ENCODE measurements at places on chromosomes 5 and 9. TPM values are rescaled to one million over a fixed set of nuclear protein-coding genes. Genes with fewer than 3 reads are reported as not detected.
A peak's percentile ranks its signal among the peaks of the same experiment; 100 is the strongest.

DNA sequence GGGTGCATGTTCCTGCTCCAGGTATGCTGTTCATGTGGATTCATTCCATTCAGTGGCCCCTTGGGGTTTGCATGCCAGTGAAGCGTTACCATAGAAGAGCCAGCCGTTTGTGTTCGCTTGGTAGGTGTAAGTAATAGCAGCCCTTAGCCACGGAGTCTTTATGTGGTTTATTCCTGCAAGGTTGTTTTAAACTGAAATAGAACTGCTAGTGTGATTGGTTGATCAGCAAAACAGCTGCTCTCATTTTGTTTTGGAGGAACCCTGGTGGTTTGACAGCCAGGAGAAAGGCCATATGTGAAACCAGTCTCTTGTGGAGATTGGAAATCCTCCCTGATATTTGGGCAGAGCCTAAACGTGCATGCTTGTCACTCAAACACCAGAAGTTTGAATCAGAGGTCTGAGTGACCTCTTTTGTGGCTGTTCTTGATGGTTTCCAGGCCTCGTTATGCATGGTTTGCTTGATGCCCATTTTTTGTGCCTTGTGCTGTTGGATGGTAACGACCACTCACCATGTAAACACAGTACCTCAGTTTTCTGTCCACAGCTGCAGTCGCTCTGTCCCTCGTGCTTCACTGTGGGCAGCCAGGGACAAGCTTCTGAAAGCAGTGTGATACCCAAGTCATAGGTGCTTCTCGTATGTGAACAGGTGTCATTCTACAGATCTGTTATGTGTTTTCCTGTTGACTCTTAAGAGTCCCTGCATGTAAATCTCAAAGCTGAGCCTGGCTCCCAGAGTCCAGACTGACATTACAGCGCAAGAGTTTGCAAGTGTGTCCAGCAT is 58.3 kb upstream of the NXNL2 start:
- peaks cover 3% of the 10 kb centered on the region for H3K4me1 ChIP-seq
- peaks cover 19% of the 10 kb centered on the region for H3K36me3 ChIP-seq
- H3K27ac ChIP-seq = no peak overlapping the region

The FBLL1 gene
- total RNA-seq = 0.31 TPM

GRCh38 chr9:68708513-68708912 is 3.5 kb downstream of the PIP5K1B start:
- H3K27me3 ChIP-seq = peaks cover 33% of the 10 kb centered on the region
- H3K27ac ChIP-seq = no peak overlapping the region
- H3K4me3 ChIP-seq = no peak overlapping the region
- H3K36me3 ChIP-seq = no peaks in the 10 kb centered on the region
- H3K4me1 ChIP-seq = peaks cover 16% of the 10 kb centered on the region

GRCh38 chr5:177098120-177098469 is 11.4 kb downstream of the FGFR4 start:
- H3K27ac ChIP-seq = peak overlapping the region; percentile 61
- DNase-seq = no peak
- H3K27me3 ChIP-seq = no peaks in the 10 kb centered on the region
- no peak overlapping the region for H3K4me3 ChIP-seq
- peaks cover 68% of the 10 kb centered on the region for H3K4me1 ChIP-seq
- peaks cover 22% of the 10 kb centered on the region for H3K36me3 ChIP-seq

The SAPCD2 gene
- total RNA-seq = 1.4 TPM

DNA sequence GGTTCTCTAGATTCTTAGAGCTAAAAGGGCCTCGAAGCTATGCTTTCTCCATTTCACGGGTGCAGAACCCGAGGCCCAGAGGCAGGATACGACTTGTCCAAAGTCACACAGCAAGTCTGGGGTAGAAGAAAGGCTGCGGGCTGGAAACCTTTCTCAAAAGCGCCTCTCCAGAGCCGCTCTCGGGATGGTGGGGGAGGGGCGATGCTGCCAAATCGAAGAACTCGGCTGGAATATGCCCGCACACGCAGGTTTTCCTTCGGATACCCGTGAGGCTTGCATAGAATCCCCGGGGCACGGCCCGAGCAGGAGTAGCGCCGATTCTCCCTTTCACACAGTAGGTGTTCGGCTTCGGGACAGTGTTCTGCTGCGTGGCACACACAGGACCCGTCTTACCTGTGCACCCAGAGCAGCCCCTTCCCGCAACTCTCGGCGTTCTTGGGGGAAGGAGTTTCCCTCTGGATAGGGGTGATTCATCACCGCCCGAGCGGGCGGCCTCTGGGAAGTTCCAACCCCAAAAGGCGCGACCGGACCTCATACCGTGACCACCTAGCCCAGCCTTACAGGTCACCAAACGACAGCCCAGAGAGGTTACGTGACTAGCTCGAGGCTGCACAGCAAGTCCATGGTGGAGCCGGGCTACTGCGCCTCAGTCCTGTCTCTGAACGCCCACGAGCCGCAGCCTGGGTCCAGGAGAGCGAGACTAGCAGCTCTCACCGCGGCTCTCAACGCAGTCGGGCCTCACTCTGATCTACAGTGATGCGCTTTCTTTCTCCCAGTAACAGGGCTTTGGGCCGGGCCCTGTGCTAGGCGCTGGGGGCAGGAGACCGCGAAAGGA is 4.1 kb downstream of the PAX5 start:
- H3K4me3 ChIP-seq = no peak overlapping the region
- no peak for DNase-seq
- H3K4me1 ChIP-seq = peaks cover 3% of the 10 kb centered on the region
- no peaks in the 10 kb centered on the region for H3K36me3 ChIP-seq

DNA sequence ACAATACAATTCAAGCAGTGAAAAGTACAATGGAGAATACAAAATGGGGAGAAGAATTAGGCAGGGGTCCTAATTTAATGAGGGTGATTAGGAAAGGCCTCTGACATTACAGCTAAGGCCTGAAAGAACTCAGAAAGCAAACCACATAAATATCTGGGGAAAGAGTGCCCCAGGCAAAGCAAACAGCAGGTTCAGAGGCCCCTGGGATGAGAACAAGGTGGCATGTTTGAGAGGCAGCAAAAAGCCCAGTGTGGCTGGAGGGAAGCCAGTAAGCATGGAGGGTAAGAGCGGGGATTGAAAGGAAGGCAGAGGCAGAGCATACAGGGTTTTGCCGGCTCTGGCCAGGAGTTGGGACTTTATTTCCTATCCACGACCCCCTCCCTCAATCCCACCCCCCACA is 33.4 kb upstream of the VDAC1 start:
- H3K4me1 ChIP-seq = no peaks in the 10 kb centered on the region
- DNase-seq = peak; percentile 27
- H3K27ac ChIP-seq = no peak overlapping the region
- H3K36me3 ChIP-seq = no peaks in the 10 kb centered on the region

DNA sequence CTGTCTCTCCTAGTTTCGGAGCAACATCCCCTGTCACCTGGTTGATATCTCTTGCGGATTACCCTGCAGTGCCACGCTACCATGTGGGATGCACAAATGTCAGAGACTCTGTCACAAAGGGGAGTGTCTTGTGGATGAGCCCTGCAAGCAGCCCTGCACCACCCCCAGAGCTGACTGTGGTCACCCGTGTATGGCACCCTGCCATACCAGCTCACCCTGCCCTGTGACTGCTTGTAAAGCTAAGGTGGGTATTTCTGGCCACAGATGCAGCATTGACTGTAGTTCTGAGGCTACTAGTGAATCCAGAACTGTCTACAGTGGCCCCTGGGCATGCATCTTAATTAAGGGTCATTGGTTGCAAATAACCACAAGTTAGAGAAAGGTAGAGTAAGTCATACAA is 50.8 kb downstream of the AQP7 start:
- no peaks in the 10 kb centered on the region for H3K27me3 ChIP-seq
- no peak overlapping the region for H3K27ac ChIP-seq
- H3K36me3 ChIP-seq = peaks cover 30% of the 10 kb centered on the region
- DNase-seq = no peak

DNA sequence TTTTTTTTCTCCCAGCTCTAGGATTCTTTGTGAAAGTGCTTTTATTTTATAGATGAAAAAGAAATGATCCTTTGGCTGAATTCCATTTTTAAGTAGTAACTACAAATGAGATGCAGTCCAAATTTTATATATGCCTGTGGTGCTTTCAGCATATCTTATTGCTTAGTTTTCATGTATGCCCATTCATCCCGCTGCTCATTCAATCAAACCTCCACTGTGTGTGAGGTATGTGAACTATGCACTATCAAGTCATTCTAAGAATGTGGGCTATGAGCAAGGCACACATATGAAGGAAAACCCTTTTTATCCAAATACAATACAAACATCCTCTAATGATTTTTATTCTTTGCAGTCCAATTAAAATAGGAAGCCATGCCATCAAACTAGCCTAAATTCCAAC is 1069.1 kb upstream of the DMAC1 start:
- DNase-seq = no peak
- H3K27ac ChIP-seq = no peak overlapping the region
- H3K36me3 ChIP-seq = no peaks in the 10 kb centered on the region
- H3K4me3 ChIP-seq = no peak overlapping the region

DNA sequence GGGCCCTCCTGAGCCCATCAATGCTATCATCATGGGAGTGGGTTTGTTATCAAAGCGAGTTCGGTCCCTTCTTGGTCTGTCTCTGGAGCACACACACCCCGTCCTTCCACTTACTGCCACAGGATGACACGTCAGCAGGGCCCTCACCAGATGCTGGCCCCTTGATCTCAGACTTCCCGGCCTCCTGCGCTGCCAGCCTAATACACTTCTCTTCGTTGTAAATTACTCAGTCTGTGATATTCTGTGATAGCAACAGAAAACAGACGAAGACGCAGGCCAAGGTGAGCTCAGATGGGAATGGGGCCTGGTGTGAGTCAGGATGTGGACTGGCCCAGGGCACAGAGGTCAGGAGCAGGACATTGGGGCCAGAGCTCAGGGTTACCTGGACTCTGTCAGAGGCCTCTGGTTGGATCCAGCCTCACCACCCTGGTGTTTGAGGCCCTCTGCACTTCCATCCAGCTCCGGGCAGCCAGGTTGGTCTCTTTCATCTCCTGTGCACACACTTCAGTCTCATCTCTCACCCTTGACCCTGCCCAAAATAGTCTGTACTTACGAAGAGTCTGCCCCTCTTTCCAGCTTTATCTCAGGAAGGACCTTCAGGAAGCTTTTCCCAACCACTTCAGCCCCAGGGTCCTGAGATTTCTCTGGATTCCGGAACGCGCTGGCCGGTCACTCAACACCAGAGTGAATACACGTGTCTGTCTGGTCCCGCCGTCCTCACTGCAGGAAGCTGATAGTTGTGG is 26.0 kb upstream of the CNOT6 start:
- no peaks in the 10 kb centered on the region for H3K4me1 ChIP-seq
- no peak for DNase-seq
- H3K27ac ChIP-seq = no peak overlapping the region
- H3K4me3 ChIP-seq = no peak overlapping the region

DNA sequence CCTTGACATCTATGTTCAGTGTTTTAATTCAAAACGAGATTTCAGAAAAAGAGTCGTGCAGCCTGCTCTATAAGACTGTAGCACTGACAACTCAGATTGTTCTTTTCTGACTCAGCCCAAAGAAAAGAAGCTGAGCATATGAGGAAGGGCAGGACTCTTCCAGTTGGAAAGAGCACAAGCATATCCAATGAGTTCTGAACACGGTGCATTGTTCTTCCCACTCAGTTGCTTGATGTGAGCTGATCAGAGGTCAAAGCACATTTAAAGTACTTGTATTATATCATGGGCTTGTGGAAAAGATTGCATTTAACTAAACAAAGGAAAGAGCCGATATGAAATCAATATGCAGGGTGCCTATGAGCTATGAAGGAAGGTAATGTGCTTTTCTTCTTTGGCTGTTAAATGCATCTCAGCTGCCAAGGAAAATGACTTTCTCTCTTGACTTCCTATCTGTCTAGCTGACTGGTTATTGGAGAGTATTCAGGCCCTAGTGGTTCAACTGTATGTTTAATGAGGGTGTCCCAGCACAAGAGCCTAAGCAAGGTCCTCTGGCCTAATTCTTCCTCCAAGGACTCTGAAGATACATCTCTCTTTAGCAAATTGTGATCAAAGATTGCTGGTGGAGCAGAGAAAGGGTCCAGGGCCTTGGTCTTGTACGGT is 226.6 kb upstream of the PPP1R2B start:
- H3K4me1 ChIP-seq = peaks cover 3% of the 10 kb centered on the region
- no peak overlapping the region for H3K4me3 ChIP-seq
- no peaks in the 10 kb centered on the region for H3K36me3 ChIP-seq
- no peaks in the 10 kb centered on the region for H3K27me3 ChIP-seq

The DCP2 gene
- 91.5 TPM for total RNA-seq

DNA sequence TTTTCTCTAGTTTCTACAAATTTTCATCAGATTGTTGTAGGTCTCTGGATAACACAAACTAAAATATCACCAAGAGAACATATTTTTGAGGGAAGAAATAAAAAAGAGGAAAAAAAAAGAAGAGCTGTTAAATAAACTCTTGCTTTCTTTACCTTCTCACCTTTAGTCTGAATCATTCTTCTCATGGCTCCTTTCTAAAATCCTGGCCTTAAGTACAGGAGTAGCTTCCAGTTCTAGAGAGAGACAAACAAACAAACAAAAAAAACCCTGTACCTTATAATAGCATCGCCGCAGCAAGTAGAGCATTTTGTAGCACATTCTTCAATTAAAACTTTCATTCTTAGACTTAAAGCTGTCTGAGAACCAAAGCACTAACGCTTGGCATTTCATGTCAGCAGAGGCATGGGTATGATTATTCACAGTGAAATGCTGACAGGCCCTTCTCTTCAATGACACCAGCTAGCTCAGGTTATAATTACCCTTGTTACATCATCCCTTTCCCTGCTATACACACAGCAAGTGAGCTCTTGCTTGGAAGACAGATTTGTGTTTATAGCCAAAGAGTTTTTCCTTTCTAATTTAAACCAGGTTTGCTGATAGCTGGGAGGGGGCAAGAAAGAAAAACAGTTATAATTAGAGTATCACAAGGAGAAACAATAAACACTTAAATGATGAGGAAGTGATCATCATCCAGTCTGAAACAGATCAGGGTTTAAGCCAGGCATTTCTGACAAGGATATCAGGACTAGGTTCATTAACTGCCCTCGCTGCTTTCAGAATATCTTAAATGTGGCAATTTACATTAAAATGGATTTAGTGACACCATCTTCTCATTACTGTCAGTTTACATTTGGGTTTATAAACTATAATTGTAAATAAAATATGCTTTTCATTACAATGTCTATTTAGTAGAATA is 510.9 kb upstream of the ZNF608 start:
- H3K4me1 ChIP-seq = no peaks in the 10 kb centered on the region
- peak overlapping the region; percentile 16 for H3K27ac ChIP-seq
- no peaks in the 10 kb centered on the region for H3K36me3 ChIP-seq
- H3K4me3 ChIP-seq = no peak overlapping the region
- no peaks in the 10 kb centered on the region for H3K27me3 ChIP-seq
